Right ventricle myocardium superior (tissue), 1 donor: ENCODE measurements at places on chromosomes 4 and X.

- no peak for DNase-seq
Observed at GRCh38 chrX:111431001-111431400, 19.0 kb upstream of the DCX start.

- no peak for DNase-seq
Observed at GRCh38 chr4:76989391-76990061, 40.0 kb downstream of the SEPTIN11 start.

DNA sequence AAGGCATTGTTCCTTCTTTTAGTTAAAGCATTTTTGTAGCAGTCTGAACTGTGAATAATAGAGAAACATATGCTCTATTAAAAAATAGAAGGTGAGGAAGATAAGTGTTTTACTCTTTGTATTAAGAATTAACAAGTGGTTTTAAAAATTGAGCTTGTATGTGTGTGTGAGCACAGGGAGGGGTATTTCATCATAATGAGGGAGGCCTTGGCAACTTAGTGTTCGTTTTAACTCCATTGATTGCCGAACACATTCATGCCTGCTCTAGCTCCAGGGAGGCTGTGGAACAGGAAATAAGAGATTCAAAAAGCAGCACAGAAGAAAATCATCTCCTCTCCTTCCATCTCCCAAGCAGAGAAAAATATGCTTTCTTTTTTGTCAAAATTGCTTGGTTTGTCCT is 14.8 kb downstream of the SHROOM3 start:
- no peak for DNase-seq

GRCh38 chr4:129453524-129454200 is 357.7 kb downstream of the C4orf33 start:
- DNase-seq: no peak

GRCh38 chr4:143356493-143356892 is 19.8 kb downstream of the GAB1 start:
- DNase-seq: no peak

DNA sequence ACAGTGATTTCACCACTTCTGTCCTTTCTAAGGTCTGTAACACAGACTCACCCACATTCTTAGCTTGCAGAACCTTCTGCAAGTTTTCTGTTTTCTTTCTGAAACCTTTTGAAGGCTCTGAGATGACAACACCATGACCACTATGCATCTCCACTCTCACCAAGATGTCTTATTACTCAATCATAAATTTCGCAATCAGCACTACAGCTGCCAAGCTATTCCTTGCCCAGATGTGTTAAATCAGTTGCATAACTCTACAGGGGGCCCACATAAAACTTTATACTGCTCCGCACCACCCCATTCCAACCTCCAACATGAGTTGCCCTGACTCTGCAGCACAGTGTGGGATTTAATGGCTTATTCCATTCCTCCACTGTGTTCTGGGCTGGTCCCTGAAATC is 229.9 kb downstream of the COL25A1 start:
- no peak for DNase-seq

- DNase-seq: no peak
Observed at GRCh38 chrX:72358313-72358712, 52.6 kb upstream of the CITED1 start.

GRCh38 chr4:15675356-15675755 is 6.3 kb upstream of the FAM200B start:
- DNase-seq: no peak

DNA sequence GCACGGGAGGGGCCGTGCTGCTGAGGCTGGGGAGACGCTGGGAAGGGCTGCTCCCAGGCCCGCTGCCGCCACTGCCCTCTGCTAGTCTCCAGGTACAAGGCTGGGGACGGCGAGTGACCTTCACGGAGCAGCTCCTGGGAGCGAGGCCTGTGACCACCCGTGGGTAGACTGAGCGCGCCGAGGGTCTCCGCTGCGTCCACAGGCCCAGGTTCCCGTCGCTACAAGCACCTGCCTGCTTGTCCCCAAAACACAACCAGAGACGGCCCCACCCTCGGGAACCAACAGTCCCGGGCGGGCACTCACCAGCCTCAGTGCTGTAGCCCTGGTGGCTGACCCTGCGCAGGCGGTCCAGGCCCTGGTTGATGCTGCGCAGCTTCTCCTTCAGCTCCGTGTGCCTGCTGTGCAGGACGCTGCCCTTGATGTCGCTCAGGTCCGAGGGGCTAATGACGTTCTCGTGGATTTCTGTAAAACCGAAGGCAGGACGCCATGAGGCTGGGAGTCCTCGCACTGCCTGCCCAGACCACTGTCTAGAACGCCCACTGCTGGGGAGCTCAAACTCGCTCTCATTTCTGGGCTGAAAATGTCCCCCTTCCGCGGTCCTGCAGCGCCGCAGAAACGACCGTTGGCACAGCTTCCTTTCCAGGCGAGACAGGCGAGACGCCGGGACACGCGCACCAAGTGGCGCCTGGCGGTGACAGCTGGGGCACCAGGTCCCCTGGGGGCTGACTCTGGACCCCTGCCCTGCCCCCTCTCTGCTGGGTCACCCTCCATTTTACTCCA is 14.3 kb downstream of the LRPAP1 start:
- DNase-seq: peak; percentile 30
